ENCODE measurements at places on chromosomes 2 and 18. TPM values are rescaled to one million over a fixed set of nuclear protein-coding genes. Genes with fewer than 3 reads are reported as not detected.

The C2orf15 gene
- total RNA-seq, result 3.1 TPM

The HK2 gene
- total RNA-seq, result 9.2 TPM

The ANO7 gene
- not detected for total RNA-seq

The UPP2 gene
- total RNA-seq, result not detected

The PLCD4 gene
- 0.43 TPM for total RNA-seq

The CHST9 gene
- total RNA-seq, result not detected

The MARCO gene
- total RNA-seq, result not detected

The PSMA8 gene
- 0.23 TPM for total RNA-seq

The HOXD8 gene
- total RNA-seq, result not detected

The IL36G gene
- not detected for total RNA-seq

The ALPG gene
- total RNA-seq, result not detected

Data from T-cell (primary cell).